ENCODE measurements at places on chromosomes 16 and 17.
A peak's percentile ranks its signal among the peaks of the same experiment; 100 is the strongest.

GRCh38 chr17:29571486-29571882 is 3.0 kb downstream of the TP53I13 start:
- DNase-seq: no peak

DNA sequence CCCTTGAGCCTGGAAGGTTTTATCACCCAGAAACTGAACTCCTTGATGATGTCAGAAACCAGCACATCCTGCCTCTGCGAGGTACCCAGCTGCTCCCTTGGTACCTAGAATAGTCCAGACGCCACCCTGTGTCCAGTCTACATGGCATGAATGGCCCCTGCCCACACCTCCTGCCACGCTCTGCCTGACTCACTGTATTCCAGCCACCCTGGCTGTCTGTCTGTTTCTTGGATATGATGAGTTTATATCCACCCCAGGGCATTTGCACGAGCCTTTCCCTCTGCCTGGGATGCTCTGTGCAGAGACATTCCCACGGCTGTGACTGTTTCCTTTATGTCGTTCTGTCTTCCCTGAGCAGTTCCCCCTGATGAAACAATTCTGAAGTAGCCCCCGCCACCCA is 68.7 kb downstream of the CRISPLD2 start:
- DNase-seq: no peak

GRCh38 chr16:79601931-79602627 is 1.5 kb upstream of the MAF start:
- no peak for DNase-seq

GRCh38 chr17:15513058-15513791 is 45.8 kb upstream of the CDRT4 start:
- DNase-seq: no peak

- DNase-seq: peak; percentile 17
Observed at GRCh38 chr17:4789951-4790704, 1.4 kb downstream of the GLTPD2 start.

GRCh38 chr17:54891176-54891821 is 9.4 kb upstream of the TOM1L1 start:
- DNase-seq: no peak

DNA sequence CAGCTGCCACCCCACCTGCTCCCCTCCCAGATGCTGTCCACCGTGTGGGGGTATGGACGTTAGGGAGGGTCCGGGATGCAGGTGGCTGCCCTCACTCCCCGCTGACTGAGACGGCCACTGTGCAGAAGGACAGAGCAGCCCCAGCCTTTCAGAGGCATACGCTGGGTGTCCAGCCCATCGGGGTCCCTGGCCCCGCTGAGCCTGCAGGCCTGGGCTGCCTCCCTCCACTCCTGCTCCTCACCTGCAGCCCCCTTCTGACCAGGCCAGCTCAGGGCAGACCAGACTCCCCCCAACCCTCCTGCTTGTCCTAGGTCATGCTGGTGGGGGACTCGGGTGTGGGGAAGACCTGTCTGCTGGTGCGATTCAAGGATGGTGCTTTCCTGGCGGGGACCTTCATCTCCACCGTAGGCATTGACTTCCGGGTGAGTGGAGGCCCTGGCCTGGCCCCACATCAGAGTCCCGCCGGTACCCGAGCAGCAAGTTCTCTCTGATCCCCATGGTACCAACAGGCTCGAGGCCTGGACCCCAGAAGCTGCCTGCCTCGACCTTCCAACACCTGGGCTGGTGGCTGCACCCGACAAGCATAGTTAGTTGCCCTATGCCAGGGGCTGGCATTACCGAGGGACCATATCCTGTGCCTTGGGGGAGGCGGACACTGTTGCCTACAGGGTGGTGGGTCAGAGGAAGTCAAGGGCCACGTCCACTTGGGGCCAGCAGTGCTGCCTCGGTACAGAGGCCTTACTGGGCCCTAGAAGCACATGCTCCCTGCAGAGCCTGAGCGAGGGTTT is 1.4 kb downstream of the RAB26 start:
- DNase-seq: no peak

- DNase-seq: no peak
Observed at GRCh38 chr17:48569674-48570324, 8.4 kb downstream of the HOXB4 start.

GRCh38 chr16:85861095-85861825 is 37.7 kb upstream of the IRF8 start:
- DNase-seq: no peak

DNA sequence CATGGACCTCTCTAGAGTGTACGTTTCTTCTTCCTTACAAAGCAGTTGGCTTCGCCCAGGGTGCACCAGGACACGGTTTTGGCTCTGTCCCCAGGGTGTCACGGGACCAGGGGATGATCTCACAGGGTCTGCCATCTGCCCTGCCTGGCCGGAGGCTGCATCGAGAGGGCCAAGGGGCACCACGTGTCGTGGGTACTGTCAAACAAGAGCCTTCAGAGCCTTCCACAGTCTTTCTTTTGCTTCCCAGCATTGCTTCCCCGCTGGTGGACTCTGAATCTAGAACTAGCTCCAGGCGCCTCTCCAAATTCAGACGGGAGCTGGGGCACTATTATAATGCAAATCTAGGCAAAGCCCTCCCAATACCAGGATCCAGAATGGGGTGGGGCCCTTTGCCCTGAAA is 47.9 kb downstream of the MAPT start:
- DNase-seq: no peak

DNA sequence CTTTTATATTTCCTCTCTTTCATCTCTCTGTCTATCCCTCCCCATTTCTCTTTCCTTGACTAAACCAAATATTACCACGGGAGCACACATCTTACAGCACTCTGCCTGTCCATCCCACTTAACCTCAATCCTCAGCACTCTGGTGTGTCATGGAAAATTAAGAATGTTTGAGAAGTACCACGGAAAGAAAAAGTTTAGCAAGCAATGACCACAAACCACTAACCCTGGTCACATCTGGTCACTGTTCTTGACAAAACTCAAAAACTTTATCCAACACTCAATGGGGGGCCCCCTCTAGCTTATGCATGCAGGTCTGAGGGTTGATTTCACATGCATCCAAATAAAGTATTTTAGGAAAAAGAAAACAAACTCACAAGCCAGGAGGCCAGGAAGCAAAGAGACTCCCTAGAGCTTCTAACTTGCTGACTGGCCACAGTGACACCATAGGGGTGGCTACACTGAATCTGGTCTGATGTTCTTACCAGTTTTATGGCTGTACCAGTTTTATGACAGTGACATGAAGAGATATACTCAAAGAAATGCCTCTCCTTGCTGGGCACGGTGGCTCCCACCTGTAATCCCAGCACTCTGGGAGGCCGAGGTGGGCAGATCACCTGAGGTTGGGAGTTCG is 229.2 kb downstream of the STX8 start:
- no peak for DNase-seq

GRCh38 chr17:77366558-77367245 is 225.9 kb downstream of the SEC14L1 start:
- no peak for DNase-seq

GRCh38 chr17:57541472-57542394 is 203.4 kb downstream of the CCDC182 start:
- DNase-seq: no peak

GRCh38 chr17:46027976-46028325 is 28.9 kb downstream of the STH start:
- no peak for DNase-seq

DNA sequence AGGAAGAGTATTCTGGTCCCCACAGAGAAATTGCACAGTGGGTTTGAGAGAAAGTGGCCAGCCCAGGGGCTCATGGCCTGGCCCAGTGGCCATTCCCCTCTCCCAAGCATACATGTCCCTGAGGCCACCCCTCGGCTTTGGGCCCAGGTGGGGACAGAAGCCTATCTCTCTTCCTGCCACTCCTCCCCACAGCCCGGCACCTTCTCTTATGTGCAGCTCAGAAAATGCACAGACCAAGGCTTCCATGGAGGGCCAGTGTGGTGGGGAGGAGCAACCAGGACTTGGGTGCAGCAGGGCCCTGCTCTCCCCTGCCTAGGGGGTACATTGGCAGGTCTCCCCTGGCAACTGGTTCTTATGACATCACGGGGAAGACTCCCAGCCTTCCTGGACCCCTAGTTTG is at the start of gene C16orf90:
TSS of gene C16orf90 (minus strand) at position 314 of the 400 bp plus-strand sequence. CDS start at position 246, 68 bp downstream.
- no peak for DNase-seq

DNA sequence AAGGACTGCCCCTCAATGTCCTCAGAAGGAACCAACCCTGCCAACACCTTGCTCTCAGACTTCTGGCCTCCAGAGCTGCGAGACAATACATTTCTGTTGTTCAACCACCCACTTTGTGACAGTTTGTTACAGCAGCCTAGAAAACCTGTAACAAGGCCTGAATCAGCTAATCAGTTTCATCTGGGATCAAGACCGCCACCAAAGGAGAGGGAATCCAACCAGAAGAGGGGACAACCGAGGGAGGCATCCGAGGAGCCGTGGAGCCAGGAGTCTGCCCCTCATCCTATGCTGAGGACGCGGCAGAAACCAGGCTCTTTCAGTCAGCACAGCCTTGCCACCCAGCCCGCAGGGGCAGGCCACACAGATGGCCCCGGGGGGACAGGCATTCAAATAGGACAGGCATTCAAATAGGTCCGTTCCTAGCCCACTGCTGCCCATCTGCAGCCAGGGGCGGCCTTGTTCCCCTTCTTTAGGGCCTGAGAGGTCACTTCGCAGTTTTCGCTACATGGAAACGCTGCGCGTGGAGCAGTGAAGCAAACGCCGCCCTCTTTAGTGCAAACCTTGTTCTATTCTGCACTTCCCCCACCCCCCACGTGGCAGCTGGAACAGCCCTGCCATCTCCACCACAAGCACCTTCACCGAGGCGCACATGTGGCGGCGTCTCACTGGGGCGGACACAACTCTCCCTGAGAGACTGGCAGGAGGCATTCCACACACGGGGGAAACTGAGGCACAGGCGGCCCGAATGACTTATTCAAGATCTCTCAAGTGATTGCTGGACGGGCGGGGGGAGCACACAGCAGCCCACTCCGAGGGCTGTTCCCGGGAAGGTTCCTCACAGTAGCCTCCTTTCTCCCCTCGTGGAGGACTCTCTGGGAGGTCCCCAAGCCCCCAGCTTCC is 26.7 kb downstream of the FA2H start:
- DNase-seq: no peak

DNA sequence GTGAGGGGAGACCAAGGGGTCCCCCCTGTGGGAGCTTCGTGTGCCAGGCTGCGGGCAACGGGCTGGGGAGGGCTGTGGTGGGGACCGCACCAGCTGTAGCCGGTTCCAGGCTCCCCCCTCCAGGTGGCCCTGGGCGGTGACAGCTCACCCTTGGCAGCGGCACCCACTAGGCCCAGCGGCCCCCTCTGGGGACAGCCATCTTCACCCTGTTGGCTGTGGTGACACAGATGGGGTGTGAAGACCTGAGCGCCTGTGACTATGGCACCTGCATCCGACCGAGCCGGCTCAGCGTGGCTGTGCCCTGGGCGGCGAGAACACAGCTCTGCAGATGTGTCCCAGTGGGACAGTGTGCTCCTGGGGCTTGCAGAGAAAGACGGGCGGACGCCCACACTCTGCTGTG is 1.1 kb upstream of the C1QTNF8 start:
- no peak for DNase-seq

DNA sequence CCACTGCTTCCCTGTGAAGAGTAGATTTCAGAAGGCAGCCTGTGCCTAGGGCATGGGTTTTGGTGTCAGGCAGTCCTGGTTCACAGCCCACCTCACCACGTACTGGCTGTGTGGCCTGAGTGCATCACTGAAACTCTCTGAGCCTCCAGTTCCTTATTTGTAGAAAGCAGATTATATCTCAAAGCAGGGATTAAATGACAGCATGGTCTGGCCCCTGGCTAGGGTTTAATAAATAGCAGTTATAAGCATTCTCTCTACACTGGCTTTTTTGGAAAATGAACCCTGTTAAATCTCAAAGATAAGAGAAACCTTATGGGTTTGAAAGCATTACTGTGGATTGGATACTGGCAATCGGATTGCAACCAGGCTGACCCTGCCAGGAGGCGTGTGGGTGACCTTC is 2.9 kb upstream of the MT1M start:
- no peak for DNase-seq

GRCh38 chr17:16448490-16448889 is 33.1 kb downstream of the TRPV2 start:
- DNase-seq: no peak

GRCh38 chr17:27609611-27610303 is 21.2 kb upstream of the LGALS9 start:
- DNase-seq: no peak

DNA sequence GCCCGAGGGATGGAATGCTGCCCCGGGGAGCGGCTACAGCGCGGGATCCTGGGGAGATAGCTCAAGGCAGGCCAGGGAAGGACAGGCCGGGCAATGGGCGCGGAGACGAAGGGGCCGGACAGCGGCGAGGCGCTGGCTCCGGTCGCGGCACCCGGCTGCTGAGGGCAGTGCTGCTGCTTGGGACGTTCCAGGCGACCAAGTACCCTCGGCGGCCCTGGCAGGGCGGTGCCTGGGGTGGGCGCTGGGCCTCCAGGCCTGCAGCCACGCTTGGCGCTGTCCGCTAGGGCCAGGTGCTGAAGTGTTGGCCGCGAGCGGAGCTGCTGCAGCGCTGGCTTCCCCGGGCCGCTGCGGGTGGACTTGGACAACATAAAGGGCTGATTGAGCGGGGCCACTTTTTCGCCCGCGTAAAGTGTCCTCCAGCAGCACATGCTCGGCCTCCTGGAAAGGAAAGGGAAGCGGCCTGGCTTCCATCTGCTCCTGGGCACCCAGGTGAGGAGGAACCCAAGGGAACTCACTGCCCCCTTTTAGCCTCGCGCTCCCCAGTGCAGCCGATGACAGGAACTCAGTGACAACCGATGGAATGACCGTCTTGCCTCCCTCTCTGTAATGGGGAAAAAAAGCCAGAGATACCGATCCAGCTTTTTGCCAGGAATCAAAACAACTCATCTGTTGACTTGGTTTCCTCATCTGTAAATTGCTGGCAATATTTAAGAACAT is 23.7 kb downstream of the CLEC3A start:
- no peak for DNase-seq

GRCh38 chr17:74252211-74252610 is 21.8 kb upstream of the DNAI2 start:
- DNase-seq: no peak

DNA sequence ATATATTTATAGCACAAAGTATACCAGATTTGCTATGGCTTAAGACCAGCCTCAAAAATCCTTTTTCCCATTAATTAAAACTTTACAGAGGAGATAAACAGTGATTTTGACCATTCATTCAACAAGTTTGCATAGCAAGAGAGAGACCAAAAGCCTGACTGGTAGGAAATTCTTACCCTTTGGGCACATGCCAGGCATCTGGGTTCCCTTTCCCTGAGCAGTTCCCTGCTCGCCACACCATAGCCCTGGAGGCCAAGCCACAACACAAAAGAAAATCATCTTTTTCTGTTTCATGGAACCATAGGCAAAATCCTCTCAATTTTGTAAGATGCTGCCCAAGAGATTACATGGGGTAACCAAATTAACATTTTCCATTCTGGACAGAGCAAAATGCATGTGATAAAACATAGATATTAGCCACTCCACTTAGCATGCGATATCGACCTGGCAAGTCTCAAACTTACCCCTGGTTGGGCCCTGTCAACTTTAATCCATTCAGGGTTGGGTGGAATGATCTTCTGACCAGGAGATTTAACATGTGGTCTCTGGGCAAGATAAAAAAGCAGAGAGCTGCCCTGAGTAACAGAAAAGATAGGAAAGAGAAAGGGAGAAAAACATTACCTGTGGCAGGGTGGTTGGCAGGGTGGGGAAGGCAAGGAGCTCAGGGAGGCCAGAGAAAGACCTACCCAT is 57.6 kb upstream of the B4GALNT2 start:
- DNase-seq: no peak

Data from AG04449 (cell line).